ENCODE measurements at places on chromosomes 3 and 15. TPM values are rescaled to one million over a fixed set of nuclear protein-coding genes. Genes with fewer than 3 reads are reported as not detected.

DNA sequence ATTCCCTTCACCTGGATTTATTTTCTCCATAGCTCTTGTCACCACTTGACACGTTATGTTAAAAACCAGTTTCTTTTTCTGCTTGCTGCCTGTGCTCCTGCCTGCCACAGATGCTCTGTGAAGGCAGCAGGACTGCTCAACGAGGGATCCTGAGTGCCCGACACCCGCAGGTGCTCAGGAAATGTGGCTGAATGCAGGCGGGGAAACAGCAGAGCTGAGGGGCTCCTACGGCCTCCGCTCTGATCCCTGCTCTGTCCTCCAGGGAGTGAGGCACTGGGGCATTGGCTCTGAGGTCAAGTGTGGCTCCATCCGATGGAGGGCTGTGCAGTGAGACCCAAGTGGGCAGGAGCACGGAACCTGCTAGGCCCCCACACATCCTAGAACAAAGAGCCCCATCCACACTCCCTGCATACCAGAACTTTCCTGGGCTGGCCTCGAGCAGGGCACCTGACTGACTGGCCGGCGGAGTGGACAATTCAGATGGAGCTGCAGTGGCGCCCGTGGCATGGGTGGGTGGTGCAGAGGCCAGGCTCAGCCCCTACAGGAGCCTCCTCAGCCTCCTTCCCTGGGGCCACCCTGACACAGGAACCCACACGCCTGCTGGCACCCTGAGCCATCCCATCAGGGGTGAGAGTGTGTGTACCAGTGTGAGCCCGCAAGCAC is 27.9 kb downstream of the IQSEC1 start:
- no peak for DNase-seq

DNA sequence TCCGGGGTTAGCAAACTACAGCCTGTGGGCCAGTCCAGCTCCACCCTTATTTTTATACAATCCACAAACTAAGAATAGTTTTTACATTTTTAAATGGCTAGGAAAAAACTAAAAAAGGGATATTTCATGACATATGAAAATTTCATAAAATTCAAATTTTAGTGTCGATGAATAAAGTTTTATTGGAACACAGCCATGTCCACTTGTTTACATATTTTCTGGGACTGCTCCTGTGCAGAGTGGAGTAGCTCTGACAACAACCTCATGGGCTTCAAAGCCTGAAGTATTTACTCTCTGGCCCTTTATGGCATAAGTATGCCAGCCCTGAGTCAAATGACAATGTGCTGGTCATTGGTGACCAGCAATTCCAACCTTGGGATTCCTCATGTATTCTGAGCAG is 17.2 kb downstream of the EFCC1 start:
- no peak for DNase-seq

DNA sequence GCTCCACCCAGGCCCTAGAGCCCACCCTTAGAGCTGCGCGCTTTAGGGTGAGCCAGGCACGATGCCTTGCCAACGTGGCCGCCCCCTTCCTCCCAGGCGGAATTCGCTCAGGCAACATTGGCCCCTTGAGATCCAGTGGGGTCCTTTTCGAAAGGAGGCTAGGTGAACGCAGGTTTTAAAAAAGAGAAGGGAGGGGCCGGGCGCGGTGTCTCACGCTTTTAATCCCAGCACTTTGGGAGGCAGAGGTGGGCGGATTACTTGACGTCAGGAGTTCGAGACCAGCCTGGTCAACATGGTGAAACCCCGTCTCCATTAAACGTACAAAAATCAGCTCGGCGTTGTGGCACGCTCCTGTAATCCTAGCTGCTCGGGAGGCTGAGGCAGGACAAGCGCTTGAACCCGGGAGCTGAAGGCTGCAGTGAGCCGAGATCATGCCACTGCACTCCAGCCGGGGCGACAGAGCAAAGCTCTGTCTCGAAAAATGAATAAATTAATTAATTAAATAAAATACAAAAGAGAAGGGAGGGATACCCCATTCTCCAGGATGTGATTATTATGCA is 984 bp upstream of the RPP25 start:
- DNase-seq: peak; percentile 63

DNA sequence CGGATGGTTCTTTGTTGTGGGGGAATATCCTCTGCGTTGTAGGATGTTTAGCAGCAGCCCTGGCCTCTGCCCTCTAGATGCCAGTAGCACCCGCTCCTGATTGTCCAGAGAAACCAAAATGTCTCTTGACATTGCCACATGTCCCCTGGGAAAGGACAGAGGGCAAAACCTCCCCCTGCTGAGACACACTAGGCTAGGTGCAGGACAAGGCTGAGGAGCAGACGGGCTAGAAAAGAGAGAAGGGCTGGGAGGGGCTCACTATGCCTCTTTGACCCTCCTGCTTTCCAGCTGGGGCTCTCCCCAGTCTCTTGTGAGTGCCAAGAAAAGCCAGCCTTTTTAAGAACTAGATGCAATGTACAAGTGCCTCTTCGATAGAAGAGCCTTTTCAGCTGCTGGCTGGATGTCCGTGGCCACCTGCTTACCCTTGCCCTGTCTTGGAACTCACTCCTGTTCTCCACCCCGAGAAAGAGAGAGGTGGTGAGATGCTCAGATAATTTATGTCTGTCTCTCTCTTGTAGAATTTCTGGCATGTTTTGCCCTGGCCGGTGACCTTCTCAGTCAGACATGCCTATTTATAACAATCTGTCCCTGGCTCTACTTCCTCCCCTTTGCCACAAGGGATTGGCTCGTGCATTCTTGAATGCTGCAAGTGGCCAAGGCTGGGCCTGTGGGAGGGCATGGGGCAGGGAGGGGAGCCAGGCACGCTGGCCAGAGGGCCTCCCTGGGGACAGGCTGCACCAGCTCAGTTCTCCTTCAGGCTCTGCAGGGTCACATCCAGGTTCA is 142.6 kb downstream of the RPLP1 start:
- no peak for DNase-seq

DNA sequence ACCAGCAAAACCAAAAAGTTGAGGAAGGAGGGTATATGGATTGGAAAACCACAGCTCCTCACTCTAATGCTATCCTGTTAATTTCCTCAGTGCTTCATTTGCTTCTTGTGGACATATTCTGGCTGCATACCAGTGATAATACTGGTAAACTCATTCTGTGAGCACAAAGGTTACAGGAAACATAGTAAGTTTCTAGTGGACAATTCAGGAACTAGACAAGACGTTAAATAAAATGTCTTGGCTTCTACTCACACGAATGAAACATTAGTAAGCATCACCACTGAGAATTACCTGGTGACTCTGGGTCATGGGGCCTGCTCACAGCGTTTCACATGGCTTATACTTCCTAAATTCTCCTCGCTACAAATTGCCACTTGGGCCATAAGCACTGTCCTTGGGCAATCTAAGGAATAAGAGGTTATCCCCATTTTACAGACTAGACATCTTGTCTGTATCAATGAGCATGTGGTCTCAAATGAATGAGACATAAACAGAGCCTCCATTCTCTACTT is 20.1 kb upstream of the PPIB start:
- DNase-seq: no peak

DNA sequence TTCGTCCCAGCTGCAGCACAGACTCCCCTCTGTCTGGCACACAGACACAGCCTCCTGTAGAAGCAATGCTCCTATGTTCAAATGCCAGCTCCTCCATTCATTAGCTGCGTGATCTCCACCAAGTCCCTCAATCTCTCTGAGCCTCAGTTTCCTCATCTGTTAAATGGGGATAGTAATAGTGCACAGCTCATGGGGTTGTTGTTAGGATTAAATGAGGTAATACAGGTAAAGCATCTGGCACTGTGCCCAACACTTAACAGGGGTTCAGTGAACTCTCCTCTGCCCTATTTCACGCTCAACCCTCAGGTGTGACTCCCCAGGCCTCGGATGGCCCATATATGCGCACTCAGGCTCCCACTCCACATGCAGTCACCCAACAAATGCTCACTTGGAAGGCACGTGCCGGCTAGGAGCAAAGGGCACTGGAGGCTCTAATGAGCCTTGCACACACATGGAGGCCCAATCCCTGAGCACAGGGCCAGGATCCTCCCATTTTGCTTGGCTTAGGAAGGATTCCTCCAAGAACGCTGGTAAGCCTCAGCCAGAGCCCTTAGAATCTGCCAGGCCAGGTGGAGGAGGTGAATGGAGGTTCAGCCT is 176.0 kb upstream of the LINGO1 start:
- no peak for DNase-seq

DNA sequence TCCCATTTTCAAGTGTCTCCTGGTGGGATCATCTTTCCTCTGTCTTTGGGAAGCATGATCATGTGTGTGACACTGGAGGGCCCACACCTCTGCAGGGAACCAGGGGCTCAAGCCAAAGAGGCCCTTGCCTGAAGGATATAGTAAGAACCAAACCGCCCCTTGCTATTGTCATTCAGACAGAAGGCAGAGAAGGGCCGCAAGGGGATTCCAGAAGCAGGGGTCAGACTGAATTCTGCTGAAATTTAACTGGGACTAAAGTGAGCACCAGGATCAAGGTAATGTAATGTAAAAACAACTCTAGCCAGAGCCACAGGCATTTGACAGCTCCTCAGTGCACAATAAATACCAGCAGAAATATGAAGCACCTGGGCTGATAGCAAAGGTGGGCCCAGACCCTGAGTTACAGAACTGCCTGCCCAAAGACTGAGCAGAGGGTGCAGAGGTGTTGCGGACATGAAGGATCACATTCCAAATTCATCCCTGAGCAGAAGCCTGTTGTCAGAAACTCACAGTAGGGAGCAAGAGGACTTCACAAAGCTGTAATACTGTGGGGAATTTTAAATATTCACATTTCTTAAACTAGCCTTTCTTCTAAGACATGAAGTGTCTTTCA is 46.0 kb upstream of the RASGRF1 start:
- DNase-seq: no peak

DNA sequence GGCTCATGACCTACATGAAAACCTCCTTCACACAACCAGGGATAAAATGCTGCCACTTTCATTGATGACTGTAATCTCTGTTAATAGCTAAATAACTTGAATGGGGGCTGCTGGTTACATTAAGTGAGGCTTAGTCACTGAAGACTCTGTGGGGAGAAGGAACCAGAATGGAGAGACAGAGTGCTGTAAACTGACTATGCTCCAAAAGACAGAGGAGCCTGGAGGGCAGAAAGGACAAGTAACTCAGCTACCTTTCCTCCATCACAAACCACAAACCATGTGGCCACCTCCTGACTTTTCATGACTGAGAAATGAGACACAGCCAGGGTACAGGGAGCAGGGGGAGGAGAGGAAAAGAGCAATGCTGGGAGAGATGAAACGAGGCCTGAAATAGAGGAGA is 97.1 kb upstream of the TRIM42 start:
- DNase-seq: peak; percentile 35

GRCh38 chr3:8416965-8417364 is 84.7 kb upstream of the LMCD1 start:
- peak; percentile 4 for DNase-seq

DNA sequence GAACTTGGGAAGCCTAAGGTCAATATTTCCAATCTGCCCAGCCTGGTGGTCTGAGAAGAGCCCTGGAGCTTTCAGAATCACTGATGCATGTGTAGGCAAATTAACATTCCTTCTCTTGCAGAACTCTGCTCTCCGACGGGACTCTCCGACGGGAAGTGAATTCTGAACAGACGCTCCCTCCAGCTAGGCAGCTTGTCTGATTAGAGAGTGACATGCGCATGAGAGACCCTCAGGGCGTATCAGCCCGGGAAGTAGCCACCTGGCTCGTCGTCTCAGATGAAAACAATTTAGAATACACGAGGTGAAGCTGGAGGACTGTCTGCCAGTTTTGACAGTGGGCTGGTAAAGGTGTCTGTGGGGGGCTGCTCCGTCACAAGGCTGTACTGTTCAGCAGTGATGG is 103.1 kb downstream of the DGKG start:
- DNase-seq: no peak

Gene ZIC4
- total RNA-seq: 0.17 TPM

Gene MUC20
- total RNA-seq: not detected

Gene SLC51A
- total RNA-seq: not detected

Gene SAXO2
- 11.0 TPM for total RNA-seq

Gene IL5RA
- 0.80 TPM for total RNA-seq

Gene FHIT
- total RNA-seq: not detected

Gene SLC28A2
- not detected for total RNA-seq

Gene PLSCR5
- total RNA-seq: not detected

Gene RASGRP1
- total RNA-seq: 1.6 TPM

Gene CPB1
- total RNA-seq: not detected

Gene ANKUB1
- total RNA-seq: not detected

Gene ZNF770
- 13.1 TPM for total RNA-seq

Gene PFKFB4
- total RNA-seq: 6.9 TPM

Gene CHRM5
- total RNA-seq: 0.36 TPM
